ENCODE measurements at places on chromosomes 5 and 9. TPM values are rescaled to one million over a fixed set of nuclear protein-coding genes. Genes with fewer than 3 reads are reported as not detected.

DNA sequence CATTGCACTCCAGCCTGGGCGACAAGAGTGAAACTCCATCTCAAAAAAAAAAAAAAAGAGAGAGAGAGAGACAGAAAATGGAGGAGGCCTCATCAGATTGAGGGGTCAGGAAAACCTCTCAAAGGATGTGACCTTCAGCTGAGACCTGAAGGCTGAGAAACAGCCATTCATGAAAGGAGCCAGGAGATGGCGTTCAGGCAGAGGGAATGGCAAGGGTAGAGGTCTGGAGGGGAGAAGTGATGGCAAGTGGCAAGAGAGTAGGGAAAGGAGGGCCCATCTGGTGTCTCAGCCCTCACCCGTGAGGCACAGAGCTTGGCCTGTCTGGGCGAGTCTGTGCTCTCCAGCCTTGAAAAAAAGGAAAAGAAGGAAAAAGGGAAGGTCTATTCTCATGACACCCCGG, 17.0 kb downstream of the CAMK2A start:
- H3K4me1 ChIP-seq: no peaks in the 10 kb centered on the region
- H3K36me3 ChIP-seq: no peaks in the 10 kb centered on the region
- no peak overlapping the region for H3K4me3 ChIP-seq
- no peak for DNase-seq

The PRUNE2 gene
- 7.7 TPM for total RNA-seq

DNA sequence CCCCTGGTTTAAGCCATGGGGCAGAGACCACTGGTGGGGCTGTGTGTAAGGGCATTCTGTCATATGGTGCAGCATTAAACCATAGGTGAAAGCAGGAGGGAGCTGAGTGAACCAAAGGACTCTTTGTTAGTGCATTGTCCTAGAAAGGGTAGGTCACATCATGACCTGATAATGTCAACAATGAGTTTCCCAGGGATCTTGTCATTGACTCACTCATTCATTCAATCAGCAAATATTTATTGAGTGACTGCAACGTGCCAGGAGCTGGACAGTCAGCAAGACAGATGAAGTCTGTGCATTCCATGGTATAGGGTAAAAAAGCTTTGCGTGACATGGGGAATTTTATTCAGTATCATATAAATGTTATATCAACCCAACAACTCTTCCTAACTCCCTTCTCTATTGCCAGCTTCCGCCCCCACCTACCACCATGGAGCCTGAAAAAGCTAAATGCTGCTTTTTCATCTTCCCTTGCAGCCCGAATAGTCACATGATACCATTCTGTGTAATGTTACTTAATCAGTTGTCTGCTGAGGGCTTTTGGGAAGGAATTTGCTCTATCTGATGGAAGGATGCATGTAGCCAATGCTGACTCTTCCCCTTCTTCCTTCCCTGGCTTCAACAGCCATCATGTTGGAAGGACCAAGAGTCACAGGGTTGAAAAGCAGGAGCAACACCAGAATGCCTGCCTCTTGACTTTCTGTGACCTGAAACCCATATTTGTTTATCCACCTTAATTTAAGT, 11.5 kb upstream of the OTULINL start:
- H3K36me3 ChIP-seq: no peaks in the 10 kb centered on the region
- H3K4me1 ChIP-seq: no peaks in the 10 kb centered on the region
- no peak overlapping the region for H3K27ac ChIP-seq
- H3K27me3 ChIP-seq: peaks cover 3% of the 10 kb centered on the region
- no peak for DNase-seq
- H3K4me3 ChIP-seq: no peak overlapping the region

The LCN10 gene
- total RNA-seq: not detected

DNA sequence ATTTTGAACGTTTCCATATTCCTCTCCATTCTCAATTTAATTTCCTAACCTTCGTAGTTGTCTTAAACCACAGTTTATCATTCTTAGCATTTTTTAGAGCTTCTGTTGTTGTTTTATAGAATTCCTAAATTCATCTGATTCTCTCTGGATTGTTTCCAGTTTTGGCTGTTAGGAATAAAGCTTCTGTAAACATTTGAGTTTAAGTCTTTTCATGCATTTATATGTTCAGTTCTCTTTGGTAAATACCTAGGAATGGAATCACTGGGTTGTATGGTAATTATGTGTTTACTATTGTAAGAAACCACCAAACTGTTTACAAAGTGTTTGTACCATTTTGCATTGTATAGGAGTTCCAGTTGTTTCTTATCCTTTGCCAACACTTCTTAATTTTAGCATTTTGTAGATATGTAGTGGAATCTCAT, 29.7 kb downstream of the GPR21 start:
- H3K4me1 ChIP-seq: peaks cover 15% of the 10 kb centered on the region
- H3K4me3 ChIP-seq: no peak overlapping the region
- no peaks in the 10 kb centered on the region for H3K27me3 ChIP-seq
- no peak overlapping the region for H3K27ac ChIP-seq
- peak; percentile 54 for DNase-seq
- H3K36me3 ChIP-seq: peaks cover 9% of the 10 kb centered on the region
